Stimulated activated CD8-positive, alpha-beta memory T cell treated with anti-CD3 and anti-CD28 coated beads, Interleukin-4, amount 100 ng/mL, for 1 hour (primary cell): ENCODE measurements at places on chromosomes 7 and 10.

DNA sequence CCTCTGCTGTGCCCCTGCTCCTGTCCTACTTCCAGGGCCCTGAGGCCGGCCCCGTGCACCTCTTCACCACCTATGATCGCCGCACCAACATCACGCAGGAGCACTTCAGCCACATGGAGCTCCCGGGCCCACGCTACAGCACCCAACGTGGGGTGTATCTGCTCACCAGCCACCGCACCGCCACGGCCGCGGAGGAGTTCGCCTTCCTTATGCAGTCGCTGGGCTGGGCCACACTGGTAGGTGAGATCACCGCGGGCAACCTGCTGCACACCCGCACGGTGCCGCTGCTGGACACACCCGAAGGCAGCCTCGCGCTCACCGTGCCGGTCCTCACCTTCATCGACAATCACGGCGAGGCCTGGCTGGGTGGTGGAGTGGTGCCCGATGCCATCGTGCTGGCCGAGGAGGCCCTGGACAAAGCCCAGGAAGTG lies 1.8 kb downstream of the RBP3 start:
- DNase-seq, result no peak

GRCh38 chr10:43162604-43163003 lies 24.4 kb downstream of the CSGALNACT2 start:
- DNase-seq, result no peak

DNA sequence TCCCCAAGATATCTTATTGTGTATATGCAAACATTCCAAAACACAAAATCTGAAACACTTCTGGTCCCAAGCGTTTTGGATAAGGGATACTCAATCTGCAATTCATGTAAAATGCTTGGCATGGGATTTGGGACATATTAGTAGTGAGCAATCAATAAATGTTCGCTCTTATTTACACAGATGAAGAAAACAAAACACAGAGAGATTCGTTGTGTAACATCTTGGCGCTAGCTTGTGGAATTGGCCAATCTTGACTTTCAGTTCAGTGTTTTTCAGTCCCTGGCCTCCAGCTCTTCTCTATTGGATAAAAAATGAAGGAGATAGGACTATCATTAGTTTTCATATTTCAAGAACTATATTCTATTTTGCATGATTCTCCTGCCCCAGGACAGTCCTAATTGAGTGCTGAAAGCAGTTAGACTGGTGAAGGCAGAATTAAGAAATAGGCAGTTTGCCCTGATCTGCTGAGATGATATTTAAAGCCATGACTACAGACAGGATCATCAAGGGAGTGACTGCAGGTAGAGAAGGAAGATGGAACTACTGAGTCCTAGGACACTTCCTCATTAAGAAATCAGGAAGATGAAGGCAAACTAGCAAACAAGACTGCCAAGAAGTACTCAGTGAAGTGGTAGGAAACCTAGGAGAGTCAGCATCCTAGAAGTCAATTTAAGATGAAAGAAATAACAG lies 1.8 kb downstream of the PNLIPRP3 start:
- DNase-seq, result no peak

GRCh38 chr10:70594161-70594560 lies 8.4 kb downstream of the PRF1 start:
- DNase-seq, result no peak

- no peak for DNase-seq
Observed at GRCh38 chr7:18399436-18400235, 95.9 kb upstream of the HDAC9 start.

DNA sequence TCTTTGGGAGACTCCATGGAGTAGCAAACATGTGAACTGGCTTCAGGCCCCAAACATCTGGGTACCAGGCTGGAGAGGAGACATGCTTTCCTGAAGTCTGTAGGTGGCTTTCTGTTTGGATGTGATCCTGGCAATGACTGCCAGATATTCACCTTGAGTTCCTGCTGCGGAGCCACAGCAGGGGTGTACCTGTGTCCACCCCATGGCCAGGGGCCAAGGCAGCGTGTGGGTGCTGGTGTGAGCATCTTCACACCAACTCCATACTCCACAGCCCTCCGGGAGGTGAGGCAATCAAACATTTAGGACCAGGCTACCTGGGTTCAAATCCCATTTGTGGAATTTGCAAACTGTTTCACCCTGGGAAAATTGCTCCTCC lies 113.0 kb downstream of the ADCY1 start:
- DNase-seq, result no peak

- DNase-seq, result no peak
Observed at GRCh38 chr10:71931295-71931694, 32.9 kb upstream of the CHST3 start.

GRCh38 chr10:97182288-97182990 lies 3.3 kb downstream of the SLIT1 start:
- no peak for DNase-seq

DNA sequence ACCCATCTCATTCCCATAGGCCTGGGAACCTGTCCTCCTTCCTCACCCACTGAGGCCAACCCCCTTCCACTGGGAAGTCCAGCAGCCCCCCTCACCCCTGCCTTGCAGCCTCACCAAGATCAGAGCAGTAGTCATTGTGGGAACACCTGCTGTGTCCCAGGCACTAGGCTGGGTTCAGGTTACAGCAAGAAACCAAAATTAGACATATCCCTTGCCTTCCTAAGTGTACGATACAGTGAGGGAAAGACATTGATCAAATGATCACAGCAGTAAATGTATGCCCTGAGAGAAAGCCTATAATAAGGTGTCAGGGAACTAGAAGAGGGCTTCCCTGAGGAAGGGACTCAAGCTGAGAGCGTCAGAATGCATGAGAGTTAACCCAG lies 17.0 kb upstream of the C10orf105 start:
- no peak for DNase-seq
